ENCODE measurements at places on chromosomes 6 and 20.
A peak's percentile ranks its signal among the peaks of the same experiment; 100 is the strongest.

GRCh38 chr6:166206510-166207283, 39.0 kb upstream of the TBXT start:
- DNase-seq, result no peak

- no peak for DNase-seq
These were observed 4.5 kb upstream of the RAB44 start for GRCh38 chr6:36692861-36693702.

DNA sequence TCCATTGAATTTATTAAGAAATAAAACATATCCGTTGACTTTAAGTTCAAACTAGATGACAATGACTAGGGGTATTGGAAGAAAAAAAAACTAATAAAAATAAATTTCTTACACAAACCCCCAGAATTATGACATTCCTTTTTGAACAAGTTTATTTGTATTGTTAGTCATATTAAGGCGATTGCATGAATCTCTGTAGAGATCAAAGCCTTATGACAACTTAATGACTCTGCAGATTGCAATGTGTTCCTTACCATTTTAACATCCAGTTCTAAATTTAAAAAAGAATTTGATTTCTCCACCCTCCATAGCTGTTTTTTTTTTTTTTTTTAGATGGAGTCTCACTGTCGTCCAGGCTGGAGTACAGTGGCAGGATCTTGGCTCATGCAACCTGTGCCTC, 189.8 kb upstream of the CEP162 start:
- no peak for DNase-seq

DNA sequence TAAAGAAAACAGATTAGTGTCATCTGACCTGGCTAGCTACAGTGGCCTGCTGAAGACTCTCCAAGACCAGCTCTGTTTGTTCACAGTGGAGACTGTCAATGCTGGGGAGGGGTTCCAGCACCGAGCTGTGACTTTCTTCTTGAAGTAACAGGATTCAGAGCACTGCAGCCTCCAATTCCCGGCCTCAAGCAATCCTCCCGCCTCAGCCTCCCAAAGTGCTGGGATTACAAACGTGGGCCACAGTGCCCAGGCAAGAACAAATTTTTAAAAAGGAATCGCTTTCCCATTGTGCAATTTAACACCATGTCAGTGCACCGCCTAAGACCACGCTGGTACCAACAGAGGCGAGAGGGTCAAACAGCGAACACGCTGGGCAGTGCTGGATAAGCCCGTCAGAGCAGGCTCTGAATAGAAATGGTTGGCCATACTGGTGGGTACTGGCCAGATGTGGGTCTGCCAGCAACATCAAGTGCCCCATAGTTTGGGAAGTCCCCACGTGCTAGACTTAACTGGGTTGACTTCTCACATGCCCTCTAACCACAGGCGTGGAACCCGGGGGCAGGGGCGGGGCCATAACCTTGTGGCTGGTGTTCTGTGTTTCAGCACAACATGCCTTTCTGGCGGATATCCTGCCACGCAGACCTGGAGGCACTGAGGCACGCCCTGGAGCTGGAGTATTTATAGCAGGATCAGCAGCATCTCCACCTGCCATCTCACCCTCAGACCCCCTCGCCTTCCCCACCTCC, 168.9 kb downstream of the ZMYND8 start:
- no peak for DNase-seq

GRCh38 chr6:33668914-33669313, 42.6 kb downstream of the UQCC2 start:
- DNase-seq, result no peak

GRCh38 chr20:11158589-11158988, 484.8 kb upstream of the JAG1 start:
- DNase-seq, result no peak

DNA sequence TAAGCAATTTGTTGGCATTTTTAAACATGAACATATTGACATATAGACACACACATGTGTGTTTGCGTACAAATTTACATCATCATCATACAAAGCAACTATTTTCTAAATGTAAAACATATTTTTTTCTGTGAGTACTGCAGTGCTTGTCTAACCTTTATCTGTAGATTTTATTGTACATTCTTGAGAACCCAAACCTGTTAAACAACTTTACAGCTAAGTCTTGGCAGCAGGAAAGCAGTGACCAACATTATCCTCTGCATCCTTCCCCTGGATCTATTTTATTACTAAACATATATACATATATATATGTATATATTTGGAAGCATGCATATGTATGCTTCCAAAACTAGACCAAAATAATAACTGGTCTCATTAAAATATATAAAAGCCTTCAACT, 10.4 kb upstream of the PLCB1 start:
- DNase-seq, result no peak

GRCh38 chr20:62433658-62434497, 6.5 kb upstream of the RBBP8NL start:
- no peak for DNase-seq

- DNase-seq, result no peak
These were observed 102.4 kb downstream of the TFAP2A start for GRCh38 chr6:10312445-10312844.

DNA sequence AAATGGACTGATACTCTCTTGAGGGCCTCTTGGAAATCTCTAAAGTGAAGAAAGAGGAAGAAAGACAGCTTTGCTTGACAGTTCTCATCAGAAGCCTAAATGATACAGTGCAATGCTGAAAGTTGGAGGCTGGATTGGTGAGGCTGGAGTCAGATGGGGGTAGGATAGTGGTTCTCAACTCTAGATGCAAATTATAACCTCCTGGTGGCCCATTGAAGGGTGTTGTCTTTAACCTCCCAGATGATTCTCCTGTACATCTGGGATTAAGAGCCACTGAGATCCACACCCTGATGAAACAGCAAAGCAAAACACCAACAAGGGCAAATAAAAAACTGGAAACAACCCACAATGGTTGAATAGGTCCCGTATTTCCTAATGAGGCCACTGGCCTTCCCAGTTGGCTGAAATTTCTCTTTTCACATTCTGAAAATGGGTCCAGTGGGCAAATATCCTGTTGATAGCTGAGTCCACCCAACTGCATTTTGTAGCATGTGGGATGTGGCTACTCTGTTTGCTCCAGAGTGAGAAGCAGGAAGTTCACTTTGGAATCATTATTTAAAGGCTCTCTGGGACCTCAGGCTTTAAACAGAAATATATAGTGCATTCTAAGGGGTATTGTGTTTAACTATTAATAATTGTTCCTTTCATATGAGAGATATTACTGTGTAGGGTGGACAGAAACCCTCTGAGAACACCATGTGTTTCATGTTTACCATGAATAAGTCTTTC, 208.1 kb downstream of the SOX4 start:
- no peak for DNase-seq

DNA sequence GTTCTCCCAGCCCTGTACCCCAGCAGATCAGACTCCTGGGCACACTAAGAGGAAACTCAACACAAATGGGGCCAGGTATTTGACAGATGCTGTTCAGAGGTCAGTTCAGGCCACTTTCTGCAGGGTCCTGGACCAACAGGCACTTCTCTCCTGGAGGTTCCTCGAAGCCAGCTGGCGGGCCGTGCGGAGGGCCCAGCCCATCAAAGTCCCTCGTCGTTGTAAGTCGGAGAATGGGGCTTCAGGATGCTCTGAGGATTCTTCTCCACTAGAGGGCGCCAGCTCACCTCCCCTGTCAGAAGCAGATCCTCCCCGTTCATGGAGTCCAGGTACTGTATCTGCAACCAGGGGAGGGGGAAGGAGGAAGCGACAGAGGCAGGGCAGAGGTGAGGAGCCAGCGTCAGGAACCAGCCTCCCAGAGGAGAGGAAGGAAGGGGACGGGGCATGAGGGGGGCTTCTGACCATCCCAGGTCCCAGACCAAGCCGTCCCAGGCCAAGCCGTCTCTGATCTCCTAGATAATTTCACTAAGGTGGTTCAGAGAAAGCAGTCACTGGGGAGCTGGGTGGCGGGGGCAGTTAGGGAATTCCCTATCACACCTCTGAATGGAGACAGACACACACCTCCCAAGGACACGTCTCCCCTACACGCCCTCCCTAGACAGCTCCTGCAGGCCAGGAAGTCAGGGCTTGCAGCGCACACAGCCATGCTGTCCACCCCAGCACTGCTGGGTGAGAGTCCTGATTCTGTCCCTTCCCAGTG, 11.7 kb upstream of the FAM83C start:
- DNase-seq, result peak; percentile 81

- DNase-seq, result no peak
These were observed 84.5 kb downstream of the SLC16A10 start for GRCh38 chr6:111171577-111172400.

DNA sequence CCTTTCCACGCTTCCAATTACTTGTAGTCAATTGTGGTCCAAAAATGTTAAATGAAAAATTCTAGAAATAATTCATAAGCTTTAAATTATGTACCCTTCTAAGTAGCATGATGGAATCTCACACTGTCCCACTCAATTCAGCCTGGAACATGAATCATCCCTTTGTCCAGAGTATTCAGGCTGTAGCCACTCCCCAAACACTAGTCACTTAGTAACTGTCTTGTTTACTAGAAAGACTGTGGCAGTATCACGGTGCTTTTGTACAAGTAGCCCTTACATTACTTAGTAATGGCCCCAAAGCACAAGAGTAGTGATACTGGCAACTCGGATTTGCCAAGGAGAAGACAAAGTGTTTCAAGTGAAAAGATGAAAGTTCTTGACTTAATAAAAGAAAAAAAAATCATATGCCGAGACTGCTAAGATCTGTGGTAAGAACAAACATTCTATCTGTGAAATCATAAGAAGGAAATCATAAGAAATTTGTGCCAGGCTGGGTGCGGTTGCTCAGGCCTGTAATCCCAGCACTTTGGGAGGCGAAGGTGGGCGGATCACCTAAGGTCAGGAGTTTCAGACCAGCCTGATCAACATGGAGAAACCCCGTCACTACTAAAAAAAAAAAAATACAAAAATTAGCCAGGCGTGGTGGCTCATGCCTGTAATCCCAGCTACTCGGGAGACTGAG, 168.5 kb upstream of the SIM1 start:
- DNase-seq, result no peak

DNA sequence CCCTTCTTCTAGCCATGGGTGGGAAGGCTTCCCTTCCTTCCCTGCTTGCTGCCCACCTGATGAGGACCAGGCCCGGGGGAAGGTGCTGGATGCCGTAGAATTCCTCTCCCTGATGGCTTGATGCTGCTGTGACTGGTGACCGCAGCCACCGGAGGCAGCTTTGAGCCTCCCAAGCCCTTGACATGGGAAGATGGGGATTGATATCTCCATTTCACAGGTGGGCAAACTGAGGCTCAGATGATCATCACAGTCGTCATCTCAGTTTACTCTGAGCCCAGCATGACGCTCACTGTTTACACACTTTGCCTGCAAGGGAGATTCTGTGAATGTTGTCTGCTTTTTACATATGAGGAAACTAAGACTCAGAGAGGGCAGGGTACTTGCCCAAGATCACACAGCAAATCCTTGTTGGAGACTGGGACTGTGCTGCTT, 43.9 kb downstream of the SRC start:
- no peak for DNase-seq

DNA sequence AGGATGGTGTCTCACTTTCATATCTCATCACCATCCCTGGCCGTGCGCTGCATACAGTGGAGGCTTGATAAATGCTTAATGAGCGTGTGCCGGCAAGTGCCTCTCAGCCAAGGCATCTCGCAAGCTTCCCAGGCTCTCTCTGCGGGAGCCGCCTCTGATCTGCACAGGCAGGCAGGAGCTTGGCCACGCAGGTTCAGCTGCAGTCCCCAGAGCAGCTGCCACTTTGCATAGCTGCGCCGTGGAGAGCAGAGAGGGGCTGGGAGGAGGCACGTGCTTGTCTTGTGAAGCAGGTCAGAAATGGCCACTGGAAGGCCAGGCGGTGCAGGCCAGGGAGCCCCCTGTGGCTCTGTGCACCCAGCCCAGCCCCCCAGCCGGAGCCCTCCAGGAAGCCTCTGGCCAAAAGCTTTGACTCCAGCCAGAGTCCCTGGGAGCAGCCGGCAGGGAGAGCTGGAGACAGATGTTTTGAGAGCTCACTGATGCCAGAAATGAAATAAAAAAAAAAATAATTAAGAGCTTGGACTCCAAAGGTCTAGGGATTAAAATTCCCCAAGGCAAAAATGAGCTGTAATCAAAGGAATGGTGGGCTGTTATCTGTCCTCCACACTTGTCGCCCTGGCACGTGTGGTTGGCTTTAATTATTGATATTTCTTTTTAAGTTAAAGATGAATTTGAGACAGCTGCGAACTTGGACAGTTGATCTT, 377.0 kb downstream of the CDH4 start:
- no peak for DNase-seq

DNA sequence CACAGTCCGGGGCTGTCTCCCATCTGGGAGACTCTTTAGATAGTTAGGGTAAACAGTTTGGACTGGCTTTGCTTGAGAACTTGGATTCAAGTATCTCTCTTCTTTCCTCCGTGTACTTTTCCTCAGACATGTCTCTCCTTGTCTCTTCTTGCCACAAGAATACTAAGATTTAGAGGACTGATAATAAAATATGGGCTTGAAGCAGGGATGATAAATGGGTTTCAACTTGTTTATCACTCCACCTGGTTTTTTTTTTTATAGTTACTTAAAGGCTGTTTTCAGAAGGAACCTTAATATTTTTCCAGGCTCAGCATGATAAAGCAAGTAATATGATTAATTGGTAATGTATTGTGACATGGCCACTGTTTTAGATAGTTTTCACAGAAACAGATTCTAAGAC, 40.9 kb upstream of the KIF13A start:
- no peak for DNase-seq

- DNase-seq, result peak; percentile 57
These were observed 103.6 kb downstream of the PAX1 start for GRCh38 chr20:21808863-21809664.

DNA sequence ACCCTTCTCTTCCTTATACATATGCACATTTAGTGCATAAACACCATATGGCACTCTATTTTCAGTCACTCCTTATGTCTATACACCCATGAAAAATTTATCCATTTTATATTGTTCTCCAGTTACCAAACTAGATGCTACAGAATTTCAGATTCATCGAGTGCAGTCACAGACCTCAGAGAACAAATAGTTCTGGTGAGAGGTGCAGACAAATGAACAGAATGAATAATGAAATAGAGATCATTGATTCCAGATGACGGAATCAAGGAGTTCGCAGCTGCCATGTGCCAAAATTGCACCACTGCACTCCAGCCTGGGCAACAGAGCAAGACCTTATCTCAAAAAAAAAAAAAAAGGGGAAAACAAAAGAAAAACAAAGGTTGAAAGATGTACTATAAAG, 214.8 kb upstream of the CEP162 start:
- no peak for DNase-seq

- no peak for DNase-seq
These were observed 54.0 kb downstream of the ASXL1 start for GRCh38 chr20:32411955-32412706.

- no peak for DNase-seq
These were observed 269.0 kb downstream of the COL12A1 start for GRCh38 chr6:74936886-74937285.

GRCh38 chr20:38790200-38791053, 15.1 kb upstream of the PPP1R16B start:
- DNase-seq, result no peak

Measured in left lobe of liver (tissue), 2 donors.